ENCODE measurements at places on chromosomes 7 and 10.
A peak's percentile ranks its signal among the peaks of the same experiment; 100 is the strongest.

DNA sequence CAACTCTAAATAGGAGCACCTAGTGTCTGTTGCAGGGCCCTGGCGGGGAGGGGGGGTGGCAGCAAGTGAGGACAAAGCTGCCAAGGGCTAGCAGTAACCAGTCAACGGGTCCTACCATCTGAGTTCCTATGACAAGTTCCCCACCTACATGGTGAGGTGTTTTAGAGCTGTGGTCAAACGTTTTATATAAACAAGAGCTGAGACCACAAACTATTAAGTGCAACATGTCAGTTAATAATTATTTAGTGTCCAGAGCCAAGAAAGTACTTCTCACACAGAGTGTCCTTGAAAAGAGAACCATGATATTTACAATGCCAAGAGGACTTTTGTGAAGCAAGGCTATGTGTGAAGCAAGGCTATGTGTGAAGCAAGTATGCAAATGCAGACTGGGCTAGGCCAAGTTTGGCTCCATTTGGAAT lies 434.7 kb downstream of the TNS3 start:
- DNase-seq = no peak

DNA sequence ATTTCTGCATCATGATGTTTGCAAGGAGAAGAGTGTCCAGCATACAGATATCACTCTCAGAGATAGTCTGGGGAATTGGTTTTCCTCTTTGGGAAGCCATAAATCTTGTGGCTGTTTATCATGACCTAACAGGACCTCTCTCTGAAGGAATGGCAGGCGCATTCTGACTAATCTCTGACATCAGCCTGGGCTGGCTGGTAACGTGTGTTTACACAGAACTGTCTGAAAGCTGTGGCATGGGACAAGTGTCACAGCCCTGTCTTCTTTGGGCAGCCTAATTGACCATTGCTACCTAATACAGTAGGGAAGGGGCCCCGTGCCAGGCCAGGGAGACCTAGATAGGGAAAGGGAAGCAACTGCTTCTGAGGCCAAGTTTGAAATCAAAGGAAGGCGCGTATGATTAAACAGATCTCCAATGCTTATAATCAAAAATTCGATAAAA lies 73.9 kb upstream of the CABCOCO1 start:
- DNase-seq = no peak

DNA sequence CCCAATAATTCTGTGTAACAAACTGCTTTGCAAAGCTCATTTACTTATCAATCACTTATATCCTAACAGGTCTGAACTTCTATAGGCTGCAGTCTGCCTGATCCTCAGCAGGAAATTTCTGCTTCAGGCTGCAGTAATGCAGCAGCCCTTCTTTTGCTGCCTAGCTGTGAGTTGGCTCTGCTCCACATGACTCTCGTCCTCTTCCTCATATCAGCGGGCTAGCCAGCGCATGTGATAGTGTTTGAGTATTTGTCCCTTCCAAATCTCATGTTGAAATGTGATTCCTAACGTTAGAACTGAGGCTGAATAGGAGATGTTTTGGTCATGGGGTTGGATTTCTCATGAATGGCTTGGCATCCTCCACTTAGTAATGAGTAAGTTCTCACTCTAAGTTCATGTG lies 387.8 kb downstream of the SEMA3D start:
- no peak for DNase-seq

DNA sequence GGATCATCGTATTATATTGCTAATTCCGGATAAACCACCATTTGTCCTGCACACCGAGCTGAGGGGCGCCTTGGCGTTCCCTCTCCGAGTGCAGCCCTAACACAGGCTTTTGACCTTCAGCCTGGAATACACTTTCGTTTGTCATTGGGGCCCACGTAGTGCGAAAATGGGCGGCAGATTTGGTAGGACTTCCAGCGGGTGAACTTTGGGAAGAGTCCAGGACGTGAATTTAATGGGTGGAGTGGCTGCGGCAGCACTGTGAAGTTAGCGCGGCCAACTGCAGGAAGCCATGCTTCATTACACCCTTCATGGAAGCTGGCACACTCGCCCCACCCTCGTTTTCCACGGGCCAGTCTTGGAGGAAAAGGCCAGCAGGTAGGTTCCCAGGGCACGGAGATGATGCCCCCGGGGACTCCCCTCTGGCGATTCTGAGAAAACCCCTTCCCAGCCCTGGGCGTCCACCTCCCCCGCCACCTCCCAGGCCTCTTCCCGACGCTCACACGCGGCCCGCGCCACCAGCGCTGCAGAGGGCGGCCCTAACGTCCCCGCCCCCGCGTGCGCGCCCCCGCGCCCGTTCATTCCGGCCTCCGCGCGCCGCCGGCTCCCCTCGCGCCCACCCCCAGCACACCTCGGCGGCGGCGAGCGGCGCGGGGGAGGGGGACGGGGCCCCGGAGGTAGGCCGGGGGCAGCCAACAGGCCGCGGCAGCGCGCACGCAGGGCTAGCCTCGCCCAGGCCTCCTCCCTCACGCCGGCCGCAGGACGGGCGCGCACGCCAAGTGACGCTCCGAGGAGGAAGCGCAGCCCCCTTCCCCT lies at the start of gene MLLT10:
TSS of gene MLLT10 (plus strand) at position 766 of the 813 bp plus-strand sequence. CDS start 413 bp downstream, outside the sequence.
- peak; percentile 94 for DNase-seq

GRCh38 chr7:85074016-85074415 lies 112.8 kb downstream of the SEMA3D start:
- no peak for DNase-seq
